Mammary microvascular endothelial cell (primary cell): ENCODE measurements at places on chromosomes 5 and 9. TPM values are rescaled to one million over a fixed set of nuclear protein-coding genes. Genes with fewer than 3 reads are reported as not detected.

Gene LCN15
- 1.6 TPM in 1 of 2 replicates, not detected in the other for total RNA-seq

Gene CNTNAP3B
- total RNA-seq, result 19.0 and 22.2 TPM in 2 replicates

Gene NKD2
- 0.25 TPM in 1 of 2 replicates, not detected in the other for total RNA-seq

Gene CDO1
- total RNA-seq, result 0.15 and 1.2 TPM in 2 replicates

Gene AIF1L
- total RNA-seq, result 18.6 and 19.2 TPM in 2 replicates

Gene PCDHGB4
- total RNA-seq, result 3.3 and 4.2 TPM in 2 replicates

Gene MORN5
- not detected in 2 replicates for total RNA-seq

Gene CARTPT
- not detected in 2 replicates for total RNA-seq

Gene AGPAT2
- total RNA-seq, result 37.3 and 38.2 TPM in 2 replicates
